Neural progenitor cell (in vitro differentiated cells): ENCODE measurements at places on chromosomes 16 and 17.

GRCh38 chr17:33973491-33973890 lies 281.6 kb upstream of the CCL2 start:
- no peak for DNase-seq

- peak; percentile 86 for DNase-seq
Observed at GRCh38 chr17:58120195-58120822, 27.9 kb upstream of the OR4D1 start.

DNA sequence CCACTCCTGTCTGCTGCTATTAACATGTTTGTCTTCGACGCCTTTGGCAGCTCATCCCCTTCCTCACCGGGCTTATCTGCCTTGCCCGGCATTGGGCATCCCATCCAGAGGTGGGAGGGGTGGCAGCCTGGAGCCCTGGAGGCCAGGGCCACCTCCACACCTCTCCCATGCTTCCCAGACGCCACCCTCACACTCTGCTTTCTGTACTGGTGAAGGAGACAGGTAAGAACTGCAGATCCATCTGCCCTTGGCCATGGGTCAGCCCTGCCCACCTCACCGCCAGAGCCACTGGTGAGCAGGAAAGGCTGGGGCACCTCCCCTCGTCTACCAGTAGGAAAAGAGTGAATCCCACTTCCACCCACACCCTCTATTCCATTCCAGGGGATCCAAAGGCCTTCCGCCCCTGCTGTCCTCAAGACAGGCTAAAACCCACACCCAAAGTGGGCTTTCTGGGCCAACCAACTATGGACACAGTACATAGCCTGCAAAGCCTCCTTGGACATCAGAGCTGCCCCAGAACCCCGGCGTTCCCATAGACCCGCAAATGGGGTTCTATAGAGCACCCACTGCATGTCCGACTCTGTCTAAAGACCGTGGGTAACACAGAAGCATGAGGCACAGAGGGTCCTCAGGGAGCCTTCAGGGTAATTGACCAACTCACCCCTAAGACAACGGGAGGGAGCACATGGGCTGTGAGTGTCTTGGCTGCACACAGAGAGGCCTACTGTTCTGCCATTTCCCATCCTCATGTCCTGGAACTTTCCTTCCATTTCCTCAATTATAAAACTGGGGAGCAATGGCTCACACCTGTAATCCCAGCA lies 23.4 kb upstream of the RBFOX3 start:
- DNase-seq: no peak

DNA sequence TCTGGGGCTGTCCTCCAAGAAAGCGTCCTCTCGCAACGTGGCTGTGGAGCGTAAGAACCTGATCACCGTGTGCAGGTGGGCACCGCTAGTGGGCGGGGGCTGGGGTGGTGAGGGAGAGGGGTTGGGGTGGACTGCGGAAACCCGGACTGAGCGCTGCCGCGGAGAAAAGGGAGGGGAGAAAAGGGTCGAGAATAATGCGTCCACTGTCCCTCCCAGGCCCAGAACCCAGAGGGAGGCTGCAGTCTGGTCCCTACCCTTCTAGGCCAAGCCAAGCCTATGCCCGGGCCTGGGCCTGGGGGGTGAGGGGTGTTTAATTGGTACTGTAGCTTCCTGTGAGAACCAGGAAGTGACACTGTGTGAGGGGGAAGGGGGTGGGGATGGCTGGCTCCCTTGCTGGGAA lies 464 bp downstream of the RUNDC3A start:
- no peak for DNase-seq

- peak; percentile 29 for DNase-seq
Observed at GRCh38 chr17:39305978-39306377, 80.2 kb upstream of the STAC2 start.

DNA sequence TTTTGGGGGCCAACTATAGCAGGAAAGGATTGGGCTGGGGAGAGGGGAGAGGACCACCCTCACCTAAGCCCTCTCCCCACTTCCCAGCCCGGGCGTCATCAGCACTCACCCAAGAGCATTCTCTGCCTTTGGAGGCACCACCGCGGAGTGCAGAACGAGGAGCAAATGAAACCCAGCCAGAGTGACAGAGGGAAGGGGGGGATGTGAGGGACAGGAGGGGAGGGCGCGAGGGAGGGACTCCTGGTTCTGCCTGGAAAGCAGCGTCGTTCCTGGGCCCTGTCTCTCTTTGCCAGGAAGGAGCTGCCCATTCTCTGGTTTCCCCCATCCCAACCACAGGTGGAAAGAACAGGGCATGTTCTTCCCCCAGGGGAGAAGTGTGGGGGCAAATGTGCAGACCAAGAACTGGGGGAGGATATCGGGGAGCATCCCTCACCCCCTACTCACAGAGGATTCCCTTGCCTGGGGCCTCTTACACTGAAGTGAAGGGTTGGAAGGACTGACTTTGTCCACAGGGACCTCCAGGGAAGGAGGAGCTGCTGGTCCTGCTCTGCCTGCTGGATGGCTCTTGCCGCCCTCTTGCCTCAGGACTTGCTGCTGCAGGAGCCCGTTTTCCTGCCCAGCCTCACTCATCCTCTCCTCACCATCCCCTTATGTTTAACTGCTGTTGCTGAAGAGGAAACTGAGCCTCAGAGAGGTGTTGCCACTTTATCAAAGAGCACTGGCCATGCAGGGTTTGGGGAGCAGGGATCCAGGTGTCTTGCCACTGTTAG lies 3.5 kb upstream of the C17orf113 start:
- DNase-seq: no peak

- no peak for DNase-seq
Observed at GRCh38 chr17:66348584-66349165, 46.3 kb downstream of the PRKCA start.

DNA sequence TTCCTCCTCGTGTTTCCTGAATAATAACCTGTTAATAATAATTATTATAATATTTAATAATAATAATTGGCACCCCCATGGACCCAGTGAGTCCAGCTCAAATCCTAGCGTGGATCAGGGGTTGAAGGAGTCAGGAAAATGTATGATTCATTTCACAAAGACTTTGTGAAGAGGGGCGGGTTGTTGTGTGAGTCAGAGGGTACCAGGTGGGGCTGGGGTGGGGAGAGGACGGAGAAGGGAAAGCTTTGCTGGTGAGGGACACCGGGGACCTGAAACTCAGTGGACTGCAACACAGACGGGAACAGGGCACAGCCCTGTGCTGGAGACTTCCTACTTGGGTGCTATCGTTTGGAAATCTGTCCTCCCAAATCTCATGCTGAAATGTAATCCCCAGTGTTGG lies 3.1 kb upstream of the ADORA2B start:
- no peak for DNase-seq
